ENCODE measurements at places on chromosomes 6 and 20.

- DNase-seq, result no peak
Observed at GRCh38 chr6:32937230-32937633, 3.6 kb downstream of the HLA-DMB start.

DNA sequence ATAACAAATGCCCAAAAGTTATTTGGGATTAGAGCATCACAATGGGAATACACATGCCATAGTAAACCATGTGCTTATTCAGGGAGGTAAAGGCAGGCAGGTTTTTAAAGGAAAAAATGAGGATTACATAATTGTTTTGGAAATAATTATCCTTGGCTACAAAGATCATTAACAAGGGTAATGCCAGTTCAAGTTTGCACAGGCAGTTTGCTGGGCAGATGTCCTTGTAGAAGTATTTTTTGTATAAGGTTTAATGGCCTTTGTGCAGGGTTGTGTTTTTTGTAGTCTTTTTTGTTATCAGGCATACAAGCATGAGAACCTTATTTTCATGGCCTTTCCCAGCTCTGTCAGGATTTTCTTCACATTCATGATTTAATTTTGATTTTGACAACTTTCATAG, 24.7 kb downstream of the FBXO9 start:
- DNase-seq, result no peak

DNA sequence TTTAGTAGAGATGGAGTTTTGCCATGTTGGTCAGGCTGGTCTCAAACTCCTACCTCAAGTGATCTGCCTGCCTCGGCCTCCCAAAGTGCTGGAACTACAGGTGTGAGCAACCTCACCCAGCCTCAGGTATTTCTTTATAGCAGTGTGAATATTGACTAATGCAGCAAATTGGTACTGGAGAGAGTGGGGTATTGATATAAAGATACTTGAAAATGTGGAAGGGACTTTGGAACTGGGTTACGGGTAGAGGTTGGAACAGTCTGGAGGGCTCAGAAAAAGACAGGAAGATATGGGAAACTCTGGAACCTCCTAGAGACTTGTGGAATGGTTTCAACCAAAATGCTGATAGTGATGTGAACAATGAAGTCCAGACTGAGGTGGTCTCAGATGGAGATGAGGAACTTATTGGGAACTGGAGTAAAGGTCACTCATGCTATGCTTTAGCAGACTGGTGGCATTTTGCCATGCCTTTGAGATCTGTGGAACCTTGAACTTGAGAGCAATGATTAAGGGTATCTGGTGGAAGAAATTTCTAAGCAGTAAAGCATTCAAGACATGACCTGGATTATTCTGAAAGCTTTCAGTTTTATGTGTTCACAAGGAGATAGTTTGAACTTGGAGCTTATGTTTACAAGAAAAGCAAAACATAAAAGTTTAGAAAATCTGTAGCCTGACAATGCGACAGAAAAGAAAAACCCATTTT, 127.2 kb downstream of the DTNBP1 start:
- DNase-seq, result no peak

DNA sequence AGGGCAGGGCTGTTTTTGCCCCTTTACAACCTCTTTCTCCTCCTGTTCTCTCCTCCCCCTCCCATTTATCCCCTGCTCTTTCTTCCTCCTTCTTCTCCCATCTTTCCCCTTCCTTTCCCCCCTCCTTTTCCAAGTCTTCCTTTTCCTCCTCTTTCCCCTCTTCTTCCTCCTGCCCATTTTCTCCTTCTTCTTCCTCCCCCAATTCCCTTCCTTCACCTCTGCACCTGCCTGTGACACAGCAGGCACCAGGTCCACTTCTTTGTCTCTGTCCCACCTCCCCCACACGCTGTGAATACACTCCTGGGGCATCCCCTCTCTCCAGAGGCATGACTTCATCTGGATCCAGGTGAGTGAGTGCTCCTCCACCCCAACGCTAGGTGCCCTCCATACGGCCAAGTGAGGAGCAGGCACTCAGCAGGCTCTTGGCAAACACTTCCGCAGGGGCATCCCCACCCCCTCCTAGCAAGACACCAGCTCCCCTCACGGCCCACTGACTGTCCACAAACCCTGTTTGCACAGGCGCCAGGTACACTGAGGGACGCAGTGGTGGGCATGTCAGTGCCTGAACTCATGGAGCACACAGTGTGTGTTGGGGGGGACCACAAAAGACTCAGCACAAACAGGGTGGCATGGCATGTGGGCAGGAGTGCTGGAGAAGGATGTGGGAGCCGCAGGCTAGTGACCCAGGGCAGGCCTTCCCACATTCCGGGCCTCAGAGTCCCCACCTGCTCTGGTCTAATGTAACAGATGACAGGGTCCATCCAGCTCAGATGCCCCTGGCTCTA, 10.7 kb upstream of the TLDC2 start:
- DNase-seq, result no peak

DNA sequence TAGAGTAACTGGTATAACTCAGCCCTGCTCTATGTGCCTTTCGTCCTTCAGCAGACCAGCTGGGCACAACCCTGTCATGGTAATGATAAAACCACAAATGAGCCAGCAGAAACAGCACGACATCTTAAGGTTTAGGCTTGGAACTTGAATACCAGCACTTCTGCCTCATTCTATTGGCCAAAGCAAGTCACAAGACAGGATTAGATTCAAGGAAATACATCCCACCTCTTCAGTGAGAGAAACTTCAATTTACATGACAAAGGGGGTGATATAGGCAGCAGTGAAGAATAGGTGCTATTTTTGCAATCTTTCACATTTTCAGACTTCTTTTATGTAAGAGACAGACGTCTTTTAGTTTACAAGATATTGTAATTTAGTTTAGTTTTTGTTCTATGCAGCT, 69.8 kb upstream of the SLC35F1 start:
- no peak for DNase-seq

DNA sequence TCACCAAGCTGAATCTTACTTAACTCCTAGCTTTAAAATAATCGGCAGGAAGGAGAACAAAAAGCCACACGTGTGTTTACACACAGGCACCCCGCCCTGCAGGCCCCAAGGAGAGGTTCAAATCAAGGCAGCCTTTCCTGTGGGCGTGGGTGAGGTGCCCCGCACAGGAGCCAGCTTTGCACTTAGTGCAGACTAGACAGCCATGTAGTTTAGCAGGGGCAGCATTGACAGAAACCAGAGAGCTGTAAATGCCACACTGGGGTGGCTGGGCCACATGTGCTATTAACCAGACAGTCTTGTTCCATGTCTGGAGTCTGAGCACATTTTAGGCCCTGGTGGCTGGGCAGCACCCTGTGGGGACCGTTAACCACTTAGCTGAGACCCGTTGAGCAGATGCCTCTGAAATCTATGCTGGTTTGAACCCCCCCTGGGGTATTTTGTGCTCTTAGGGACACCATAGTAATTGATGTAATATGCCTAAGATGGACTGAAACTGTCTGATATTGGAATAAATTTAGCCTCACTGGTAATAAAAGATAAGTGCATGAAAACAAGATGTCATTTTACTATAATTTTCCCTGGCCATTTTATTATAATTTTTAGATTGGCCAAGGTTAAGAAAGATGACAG, 106.4 kb upstream of the KCNG1 start:
- no peak for DNase-seq

DNA sequence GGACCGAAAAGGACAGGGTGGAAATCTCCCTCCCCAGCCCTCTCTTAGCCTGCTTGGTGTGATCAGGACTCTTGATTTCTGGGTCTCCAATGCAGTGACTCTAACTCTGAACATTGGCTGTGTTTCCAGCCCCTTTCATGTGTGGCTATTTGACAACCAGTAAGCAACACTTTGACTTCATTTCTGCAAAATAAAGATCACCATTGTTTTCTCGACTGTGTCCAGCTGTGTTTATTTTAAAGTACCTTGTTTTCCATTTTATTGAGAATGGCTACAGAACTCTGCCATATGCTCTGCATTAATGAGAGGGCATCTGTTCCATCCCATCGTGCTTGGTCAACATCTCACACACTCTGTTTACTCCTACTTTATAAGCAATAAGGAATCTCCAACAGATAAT, 60.9 kb upstream of the TAGAP start:
- no peak for DNase-seq

GRCh38 chr6:16551466-16551865, 209.8 kb downstream of the ATXN1 start:
- no peak for DNase-seq

DNA sequence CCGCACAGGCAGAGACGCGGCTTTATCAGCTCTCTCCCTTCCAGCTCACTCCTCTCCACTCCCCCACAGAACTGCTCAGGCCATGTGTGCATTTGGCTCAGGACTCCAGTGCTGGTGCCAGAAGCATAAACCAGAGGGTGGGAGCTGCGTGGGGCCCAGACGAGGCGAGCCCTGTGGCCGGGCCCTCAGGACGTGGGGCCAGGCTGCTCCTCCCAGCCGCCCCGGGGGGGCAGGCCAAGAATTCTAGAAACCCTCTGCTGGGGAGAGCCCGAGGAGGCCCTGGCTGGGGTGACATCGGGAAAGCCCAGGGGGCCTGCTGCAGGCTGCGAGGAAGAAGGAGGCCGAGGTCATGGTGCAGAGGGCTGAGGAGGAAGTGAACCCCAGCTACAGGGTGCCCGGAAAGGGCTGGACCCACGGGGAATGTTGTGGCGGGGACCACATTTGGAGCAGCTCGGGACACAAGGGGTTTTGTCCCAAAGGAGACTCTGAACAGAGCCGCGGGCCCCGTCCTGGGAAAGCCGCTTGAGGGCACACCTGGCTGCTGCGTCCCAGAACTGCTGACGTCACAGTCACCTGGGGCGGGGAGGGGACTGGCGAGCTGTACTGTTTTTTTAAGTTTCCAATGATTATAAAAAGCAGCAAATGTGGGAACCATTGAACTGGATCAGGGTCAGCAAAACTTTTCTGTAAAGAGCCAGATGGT, 107.1 kb downstream of the BANF2 start:
- no peak for DNase-seq

DNA sequence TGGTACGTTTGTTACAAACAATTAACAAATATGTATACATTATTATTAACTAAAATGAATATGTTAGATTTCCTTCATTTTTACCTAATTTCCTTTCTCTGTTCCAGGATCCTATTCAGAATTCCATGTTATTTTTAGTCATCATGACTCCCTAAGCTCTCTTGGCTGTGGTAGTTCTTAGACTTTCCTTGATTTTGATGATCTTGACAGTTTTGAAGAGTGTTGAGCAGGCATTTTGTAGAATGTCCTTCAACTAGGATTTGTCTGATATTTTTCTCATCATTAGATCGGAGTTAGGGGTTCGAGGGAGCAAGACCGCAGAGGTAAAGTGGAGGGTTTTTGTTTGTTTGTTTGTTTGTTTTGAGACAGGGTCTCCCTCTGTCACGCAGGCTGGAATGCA, 44.3 kb upstream of the ZNF184 start:
- no peak for DNase-seq

GRCh38 chr6:105759015-105759414, 327.1 kb upstream of the PRDM1 start:
- no peak for DNase-seq

GRCh38 chr6:97195117-97195516, 87.9 kb downstream of the MMS22L start:
- DNase-seq, result no peak

DNA sequence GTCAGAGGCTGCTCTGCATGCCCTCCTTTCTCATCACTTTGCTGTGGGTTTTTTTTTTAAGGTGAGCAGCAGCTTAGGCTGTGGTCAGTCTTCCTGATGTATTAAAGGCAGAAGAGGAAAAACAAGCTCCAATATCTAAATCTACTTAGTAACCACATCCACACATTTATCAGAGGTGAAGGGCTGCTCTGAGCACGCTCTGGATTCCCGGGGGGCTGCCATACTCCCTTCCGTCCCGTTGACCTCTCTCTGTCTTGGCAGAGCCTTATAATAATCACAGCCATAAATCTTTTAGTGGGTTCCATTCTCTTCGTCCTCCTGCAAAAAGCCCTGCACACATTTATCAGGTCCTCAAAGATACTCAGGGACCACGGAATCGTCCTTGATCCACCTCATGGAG, 2.7 kb upstream of the LEMD2 start:
- DNase-seq, result no peak

GRCh38 chr6:53493635-53494025, 51.3 kb downstream of the GCLC start:
- no peak for DNase-seq

GRCh38 chr6:32212076-32212760, 11.6 kb downstream of the NOTCH4 start:
- no peak for DNase-seq

DNA sequence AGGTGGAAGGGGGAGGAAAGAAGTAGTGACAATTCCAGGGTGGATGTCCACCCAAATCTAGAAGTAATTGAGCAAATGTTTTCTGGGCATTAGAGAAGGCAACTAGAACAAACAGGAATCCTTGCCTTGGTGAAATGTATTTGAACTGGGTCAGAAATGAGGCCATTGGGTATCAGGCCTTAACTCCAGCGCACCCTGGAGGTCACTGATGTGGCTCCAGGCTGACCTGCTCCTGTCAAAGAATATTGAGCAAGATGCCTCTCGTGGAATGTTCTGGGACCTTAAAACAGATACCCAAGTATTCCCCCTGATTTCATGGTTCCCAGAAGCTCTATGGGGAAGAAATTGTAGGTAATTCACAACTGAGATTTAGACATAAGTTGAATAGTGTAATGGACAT, 6.9 kb downstream of the HLA-DPB1 start:
- DNase-seq, result no peak

DNA sequence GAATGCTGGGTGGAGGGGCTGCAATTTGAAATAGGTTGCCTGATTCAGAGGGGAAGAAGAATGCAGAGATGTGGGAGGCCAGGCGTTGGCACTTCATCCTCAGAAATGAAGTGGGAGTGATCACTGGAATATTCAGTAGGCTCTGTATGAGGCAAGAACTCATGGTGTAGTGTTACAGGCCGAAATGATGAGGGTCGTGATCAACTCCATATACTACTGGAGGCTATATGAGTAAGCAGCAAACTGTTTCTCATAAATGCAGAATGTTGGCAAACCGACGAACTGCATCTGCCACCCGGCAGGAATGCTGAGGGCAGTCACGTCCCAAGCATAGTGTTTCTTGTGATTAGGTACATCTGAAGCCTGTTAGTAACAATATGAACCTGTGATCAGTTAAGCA, 12.7 kb downstream of the KCNS1 start:
- DNase-seq, result no peak

DNA sequence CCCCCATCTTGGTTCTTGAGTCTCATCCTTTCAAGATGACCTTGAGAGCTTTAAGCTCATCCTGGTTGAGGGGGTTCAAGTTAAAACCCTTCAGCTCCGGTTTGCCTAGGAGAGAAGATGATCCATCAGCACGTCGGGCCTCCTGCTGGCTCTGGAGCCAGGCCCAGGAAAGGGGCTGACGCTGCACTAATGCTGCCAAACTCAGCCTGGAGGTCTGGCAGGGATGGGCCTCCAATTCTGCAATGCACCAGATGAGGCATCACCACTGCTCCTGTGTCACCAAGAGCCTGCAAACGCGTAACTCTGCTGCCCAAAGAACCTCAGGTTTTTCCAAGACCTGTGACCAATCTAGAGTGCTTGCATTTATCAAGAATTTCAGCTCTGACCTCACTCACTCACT, 6.1 kb downstream of the PDRG1 start:
- no peak for DNase-seq

- no peak for DNase-seq
Observed at GRCh38 chr6:12490904-12491571, 200.9 kb downstream of the EDN1 start.

- no peak for DNase-seq
Observed at GRCh38 chr20:2465100-2465499, 5.5 kb downstream of the SNRPB start.

All from immature natural killer cell (primary cell).